ENCODE measurements at places on chromosomes 4 and X.

DNA sequence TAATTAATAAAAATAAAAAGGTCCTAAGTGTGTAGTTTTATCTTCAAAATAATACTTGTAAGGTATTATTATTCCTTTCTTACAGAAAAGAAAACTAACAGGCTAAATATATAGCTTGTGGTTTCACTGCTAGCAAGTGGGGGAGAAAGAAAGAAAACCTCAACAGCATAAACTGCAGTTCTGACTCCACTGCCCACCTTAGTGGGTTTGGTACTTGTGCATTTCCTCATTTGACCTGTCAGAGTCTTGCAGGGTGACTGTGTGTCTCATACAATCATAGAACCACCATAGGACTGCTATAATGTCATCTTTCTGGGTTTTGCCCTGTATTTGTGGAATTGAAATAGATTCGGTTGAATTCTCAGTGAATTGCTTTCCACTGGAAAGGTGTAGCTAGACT is 94.7 kb upstream of the PUDP start:
- DNase-seq: no peak

DNA sequence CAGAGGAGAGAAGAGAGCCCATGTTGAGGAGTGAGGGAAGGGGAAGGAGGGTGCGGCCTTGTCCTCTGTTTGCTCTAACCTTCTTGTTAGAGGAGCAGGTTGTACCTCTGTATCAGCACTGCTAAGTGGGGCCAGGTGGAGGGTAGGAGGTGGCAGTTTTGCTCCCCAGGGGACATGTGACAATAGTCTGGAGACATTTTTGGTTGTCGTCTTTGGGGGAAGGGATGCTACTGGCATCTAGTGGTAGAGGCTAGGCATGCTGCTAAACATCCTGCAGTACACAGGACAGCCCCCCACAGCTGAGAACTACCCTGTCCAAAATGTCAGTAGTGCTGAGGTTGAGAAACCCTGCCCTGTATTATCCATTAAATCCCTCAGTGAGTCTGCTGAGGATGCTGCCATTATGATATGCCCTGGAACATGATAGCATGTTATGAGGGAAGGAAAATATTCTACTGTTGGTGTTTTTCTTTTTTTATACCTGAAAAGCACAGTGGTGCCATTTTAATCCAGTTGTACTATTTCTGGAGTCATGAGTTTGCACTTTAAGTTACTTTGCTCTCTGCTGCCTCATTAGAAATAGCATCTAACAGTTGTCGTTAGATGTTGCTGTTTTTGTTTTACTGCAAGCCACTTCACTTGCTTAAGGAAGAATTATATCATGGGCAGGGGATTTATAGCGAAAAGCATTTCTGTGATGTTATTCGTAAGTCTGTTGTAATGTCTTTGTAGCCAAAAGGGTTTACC is 90.6 kb downstream of the LRP2BP start:
- peak; percentile 51 for DNase-seq

DNA sequence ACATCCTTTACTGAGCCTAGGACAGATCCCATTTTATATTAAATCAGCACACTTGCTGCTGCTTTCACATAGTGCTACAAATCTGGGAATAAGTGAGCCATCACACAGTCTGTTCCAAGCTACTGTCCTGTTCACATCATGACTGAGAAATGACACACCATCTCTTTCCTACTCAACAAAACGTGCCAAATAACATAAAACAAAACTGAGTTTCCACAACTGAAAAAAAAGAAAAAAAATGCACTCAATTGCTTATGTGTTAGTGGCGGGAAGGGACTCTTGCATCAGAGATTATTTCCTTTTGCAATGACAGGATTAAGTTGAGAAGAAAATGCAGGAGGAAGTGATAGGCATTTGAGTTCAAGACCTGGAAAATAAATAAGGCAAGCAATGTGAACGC is 109.0 kb downstream of the SHROOM4 start:
- no peak for DNase-seq

GRCh38 chr4:45971108-45971507 is 152.7 kb downstream of the GABRG1 start:
- DNase-seq: no peak

DNA sequence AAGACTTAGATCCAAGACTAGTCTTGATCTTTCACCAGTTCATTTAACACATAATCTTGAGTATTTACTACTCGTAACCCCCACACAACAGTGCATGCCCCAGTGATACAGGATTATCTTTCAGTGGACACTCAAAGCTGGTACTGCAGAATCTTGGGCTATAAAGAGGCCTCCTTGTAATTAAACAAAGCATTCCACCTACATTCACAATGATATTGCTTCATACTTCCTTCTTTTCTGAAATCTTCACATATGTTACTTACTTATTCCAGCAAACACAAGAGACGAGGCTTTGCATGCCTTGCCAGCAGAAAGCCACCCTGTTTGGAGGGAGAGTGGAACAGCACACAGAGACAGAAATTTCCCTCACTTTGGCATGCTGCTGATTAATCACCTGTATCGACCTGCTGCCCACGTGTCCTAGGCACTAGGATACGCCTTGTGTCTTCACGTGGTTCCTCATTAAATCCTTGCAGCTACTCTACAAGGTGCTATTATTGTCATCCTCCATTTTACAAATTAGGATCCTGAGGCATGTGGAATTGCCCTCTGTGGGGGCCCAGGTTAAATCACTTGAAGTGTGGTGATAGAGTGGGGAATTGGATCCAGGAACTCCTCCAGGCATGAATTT is 77.3 kb downstream of the FAM184B start:
- DNase-seq: no peak

GRCh38 chr4:78217557-78217956 is 160.4 kb downstream of the FRAS1 start:
- no peak for DNase-seq

DNA sequence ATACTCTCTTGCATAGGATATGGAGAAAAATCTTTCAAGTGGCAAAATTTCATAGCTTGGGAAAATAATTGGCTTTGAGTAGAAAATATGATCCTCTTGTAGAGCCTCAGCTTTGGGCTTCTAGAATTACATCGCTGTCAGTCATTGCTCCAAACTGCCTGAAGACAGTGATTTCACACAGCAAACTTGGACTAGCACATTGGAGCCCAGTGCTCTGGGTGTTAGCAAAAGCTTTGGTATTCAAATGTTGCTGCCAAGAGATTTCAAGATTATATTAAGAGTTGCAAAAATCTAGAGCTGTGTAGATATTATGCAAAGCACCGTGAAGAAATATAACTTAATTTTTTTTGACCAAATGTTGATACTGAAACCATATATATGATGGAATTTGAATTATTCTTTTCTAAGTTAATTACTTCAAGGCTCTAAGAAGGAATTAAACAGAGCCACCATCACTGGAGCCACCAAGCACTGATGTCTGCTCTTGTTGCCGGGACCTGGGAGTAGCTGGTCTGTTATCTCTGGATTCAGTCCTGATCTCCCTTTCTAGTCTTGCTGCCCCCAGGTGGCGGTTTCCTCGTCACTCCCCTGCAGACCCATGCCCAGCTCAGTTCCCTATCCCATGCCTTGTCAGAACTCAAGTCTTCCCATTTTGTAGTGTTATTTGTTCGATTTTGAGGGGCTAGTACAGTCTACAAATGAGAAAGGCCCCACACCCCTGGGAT is 260.7 kb upstream of the SFRP2 start:
- DNase-seq: no peak

DNA sequence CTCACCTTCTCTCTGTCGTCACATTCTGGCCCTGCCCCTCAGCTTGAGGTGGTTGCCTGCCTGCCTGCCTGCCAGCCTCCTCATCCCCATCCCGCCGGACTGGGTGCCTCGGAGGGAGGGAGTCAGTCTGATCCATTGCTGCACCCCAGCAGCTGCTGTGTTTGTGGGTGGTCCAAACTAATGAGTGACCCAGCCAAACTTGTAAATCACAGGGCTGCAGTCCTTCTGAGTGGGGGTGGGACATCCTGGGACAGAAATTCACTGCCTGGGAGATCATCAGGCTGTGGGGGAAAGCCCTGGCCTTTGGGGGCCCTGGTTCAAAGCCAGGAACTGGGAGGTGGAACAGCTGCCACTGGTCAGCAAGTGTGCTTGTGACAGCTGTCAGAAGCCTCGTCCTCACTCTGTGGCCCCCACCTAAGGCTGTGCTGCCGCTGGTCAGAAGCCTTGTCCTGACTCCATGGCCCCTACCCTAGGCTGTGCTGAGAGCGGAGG is 5.6 kb downstream of the GPR78 start:
- no peak for DNase-seq

GRCh38 chr4:174209341-174209740 is 74.1 kb downstream of the FBXO8 start:
- DNase-seq: no peak

DNA sequence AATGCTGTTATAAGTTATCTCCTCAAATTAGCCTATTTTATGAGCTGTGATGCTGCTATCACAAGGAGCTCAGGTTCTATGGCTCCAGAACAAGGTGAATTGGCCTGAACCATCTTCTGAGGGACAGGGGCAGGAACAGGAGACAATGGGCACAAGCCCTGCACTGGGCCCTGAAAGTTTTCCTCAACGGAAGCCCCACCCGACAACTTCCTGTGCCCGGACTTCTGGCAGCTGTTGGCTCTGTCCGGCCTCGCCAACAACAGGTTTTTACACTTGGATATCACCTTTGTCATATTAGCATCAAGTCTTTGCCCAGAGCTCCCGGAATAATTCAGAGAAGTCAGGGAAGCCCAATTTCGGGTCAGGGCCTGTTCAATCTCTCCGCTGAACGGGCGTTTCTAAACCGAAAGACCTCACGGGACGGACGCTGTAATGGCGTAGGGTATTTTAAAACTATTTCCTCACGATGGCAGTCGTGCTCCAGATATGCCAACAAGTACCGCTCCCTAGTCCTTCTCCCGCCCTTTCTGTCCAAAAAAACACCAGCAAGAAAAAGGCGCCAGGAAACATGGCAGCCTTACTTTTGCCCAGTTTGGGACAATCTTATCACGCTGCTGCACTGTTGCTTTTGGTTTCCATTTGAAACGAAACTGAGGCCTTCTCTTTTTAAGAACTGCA is 201.0 kb upstream of the STK26 start:
- no peak for DNase-seq

- no peak for DNase-seq
These were observed 105.6 kb upstream of the JADE1 start for GRCh38 chr4:128703948-128704347.

DNA sequence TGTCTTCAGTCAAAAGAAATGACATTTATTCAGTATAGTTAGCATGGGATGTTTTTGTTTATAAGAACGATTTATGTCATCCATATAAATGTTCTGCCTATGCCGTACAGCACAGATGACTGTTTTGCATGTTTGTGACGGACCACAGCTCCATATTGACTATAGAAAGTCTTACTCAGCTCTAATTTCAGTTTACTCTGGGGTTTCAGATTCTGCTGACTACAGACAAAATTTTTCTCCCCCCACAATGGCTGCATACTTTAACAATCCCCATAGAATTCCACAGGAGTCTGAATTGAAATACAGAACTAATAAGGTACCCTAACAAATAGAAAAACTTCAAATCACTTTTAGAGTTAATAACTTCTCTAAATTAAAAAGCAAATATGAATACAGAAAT is 191.0 kb downstream of the SCFD2 start:
- no peak for DNase-seq

GRCh38 chr4:141132709-141133145 is 542 bp downstream of the RNF150 start:
- DNase-seq: peak; percentile 42

- DNase-seq: no peak
These were observed 194.7 kb downstream of the PTTG2 start for GRCh38 chr4:38154681-38155588.

GRCh38 chrX:117641913-117642656 is 474.5 kb downstream of the KLHL13 start:
- DNase-seq: no peak

DNA sequence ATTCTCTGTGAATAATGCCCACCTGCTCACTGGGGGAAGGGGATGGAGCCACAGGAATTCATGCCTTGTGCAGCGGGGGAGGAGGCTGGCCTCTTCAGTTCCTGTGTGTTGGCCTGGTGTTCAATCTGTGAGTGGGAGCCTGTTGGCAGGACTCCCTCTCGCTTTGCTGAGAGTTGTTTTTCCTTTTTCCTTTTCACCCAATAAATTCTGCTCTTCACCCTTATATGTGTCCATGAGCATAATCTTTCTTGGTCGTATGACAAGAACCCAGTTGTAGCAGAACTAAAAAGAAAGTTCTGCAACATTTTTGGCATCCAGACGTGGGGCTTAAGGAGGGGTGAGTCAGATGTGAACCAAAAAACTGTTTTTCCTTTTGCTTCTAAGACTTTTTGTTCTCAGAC is 235.2 kb upstream of the HDX start:
- DNase-seq: no peak

DNA sequence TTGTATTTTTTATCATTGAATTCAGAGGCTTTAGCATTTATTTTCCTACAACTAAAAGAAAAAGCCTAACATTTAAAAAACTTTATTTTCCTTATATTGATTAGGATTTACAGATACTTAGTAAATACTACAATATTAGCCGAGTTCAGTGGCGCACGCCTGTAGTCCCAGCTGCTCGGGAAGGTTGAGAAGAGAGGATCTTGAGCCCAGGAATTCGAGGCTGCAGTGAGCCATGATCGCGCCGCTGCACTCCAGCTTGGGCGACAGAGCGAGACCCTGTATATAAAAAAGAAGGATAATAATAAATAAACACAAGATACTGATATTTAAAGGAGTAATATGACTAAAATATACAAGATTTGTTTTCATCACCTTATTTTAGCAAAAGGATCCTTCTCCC is 681 bp upstream of the UPF3B start:
- DNase-seq: no peak

GRCh38 chr4:57672846-57673433 is 562.8 kb upstream of the IGFBP7 start:
- no peak for DNase-seq

DNA sequence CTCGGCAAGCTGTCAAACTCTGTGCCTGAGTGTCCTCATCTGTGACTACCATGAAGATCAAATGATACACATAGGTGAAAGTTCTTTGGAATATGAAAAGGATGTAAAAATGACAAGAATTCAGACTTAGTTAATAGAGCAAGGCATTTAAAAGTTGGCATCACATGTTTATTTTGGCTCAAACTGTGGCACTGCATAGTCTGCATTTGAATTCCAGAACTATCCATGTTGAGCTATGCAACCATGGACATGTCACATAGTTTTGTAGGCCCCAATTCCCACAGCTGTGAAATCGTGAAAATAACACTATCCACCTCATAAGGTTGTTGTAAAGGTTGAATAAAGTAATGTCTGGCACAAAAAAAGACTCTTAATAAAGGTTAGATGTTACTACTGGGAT is 33.9 kb downstream of the AFF2 start:
- DNase-seq: no peak

- DNase-seq: no peak
These were observed 45.8 kb upstream of the CLCN4 start for GRCh38 chrX:10110984-10111363.

DNA sequence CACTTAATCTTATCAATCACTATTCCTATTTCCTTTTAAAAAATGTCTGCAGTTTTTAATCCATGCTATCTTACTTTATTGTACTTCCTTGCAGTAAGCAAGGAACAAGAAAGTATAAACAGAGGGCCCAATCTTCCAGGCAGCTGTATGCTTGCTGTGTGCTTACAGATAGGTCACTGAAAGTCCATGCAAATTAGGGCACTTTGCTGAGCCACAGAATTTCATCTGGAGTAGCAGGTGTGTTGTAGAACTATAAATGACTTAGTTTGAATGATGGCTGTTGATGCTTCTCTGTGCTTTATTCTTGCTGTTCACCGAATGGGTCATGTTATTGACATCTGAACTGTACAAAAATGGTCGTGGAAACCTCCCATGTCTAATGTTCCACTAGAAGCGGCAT is 154.6 kb downstream of the ATOH1 start:
- DNase-seq: no peak
